HL-60 (cell line): ENCODE measurements at places on chromosomes 4 and X.

- DNase-seq = no peak
Observed at GRCh38 chr4:180189666-180190065, 2053.5 kb upstream of the TENM3 start.

DNA sequence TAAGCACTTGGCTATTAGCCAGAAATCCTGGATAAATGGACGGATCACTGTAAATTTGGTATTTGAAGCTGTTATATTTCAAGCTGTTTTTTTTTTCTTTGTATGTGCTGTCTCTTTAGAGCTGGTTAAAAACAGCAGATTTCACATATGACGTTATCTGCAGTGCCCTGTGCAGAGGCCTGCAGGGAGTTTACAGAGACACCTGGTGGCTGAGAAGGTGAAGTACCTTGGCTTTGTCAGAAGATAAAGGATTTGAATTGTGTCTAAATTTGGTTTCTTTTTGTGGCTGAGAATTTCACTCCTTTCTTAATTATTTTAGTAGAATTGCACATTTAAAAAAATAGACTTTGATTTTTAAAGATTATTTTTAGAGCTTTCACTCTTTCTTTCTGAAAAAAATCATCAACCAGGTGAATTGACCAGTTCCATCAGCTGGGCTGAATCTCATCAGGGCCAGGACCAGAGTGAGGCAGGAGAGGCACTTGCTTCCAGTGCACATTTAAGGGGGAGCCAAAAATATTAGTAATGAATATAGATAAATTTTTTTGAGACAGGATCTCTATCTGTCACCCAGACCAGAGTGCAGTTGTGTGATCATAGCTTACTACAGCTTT, 9.6 kb upstream of the CHRNA9 start:
- DNase-seq = peak; percentile 65

DNA sequence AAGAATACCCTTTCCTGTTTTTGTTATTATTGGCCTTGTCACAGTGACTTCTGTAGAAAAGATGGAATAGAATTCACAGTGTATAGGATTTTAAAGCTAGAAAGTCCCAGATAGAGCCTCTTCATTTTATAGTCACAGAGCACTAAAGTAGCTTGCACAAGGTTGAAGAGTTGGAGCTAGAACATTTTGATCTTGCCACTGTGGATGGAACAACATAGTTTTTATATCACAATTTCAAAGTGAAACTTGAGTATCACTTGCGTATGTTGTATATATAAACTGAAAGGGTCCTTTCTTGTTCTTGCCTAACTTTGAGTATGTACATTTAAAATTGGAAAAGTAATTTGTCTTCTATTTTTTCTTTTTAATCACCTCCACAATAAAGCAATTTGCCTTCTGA, 2.7 kb downstream of the USO1 start:
- DNase-seq = no peak

- no peak for DNase-seq
Observed at GRCh38 chrX:32397562-32398216, 813.7 kb downstream of the DMD start.

DNA sequence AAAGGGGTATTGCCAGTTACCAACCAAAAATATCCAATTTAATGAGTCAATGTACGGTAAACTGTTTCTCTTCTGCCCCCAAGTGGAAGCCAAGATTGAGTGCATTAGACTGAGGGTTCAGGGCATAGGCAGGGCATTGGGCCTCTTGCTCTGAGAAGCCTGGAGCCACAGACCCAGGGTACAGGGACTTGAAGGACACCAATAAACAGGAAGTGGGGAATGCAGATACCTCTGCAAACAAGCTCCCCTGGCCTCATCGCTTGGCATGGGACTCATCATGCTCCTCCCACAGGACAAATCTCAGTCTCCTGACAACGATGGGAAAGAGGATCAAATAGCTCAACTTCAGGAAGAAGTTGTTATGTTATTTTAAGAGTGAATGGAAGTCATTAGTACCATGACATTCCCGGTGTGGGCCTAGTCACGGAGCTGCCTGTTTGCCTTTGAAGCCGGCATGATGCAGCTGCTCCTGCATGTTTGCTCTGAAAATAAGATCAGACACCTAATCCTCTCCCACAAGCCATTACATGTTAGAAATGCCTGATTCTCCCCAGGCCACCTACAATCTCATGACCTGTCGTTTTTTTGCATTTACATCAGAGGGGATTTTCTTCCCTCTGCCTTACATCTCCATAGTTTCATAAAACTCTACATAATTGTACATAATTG, 224.2 kb downstream of the RCHY1 start:
- DNase-seq = no peak

DNA sequence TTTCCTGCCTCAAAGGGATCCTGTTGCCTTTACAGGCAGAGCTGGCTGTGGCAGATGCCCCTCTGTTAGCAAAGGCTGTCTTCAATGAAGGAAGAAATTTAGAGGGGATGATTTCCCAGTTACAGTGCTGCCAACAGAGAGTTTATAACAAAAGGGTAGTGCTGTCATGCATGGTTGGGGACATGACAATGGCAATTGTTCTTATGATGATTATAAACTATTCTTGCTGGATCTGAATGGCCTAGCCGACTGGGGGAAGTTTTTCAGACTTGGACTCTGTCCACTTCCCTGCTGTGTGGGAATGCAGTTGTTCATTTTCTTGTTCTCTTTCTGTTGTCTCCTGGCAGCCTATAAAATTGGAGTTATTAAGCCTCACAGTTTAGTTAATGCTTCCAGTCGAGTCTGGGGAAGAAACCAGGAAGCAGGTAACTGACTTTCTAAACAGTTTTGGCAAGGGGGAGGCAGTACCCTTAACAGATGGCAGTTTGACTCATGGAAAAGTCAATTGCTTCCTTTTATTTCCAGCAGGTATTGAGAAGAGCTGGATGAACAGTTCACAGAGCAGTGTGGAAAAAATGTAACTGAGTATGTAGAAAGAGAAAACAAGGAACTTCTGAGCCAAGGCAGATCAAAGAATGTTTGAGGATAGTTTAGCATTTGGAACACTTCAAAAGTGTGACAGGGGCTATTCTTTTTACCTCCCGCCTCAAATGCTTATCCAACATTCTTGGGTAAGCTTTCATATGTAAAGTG, 582.6 kb downstream of the RAPGEF2 start:
- DNase-seq = no peak

- no peak for DNase-seq
Observed at GRCh38 chr4:55444827-55445226, 49.1 kb downstream of the TMEM165 start.

DNA sequence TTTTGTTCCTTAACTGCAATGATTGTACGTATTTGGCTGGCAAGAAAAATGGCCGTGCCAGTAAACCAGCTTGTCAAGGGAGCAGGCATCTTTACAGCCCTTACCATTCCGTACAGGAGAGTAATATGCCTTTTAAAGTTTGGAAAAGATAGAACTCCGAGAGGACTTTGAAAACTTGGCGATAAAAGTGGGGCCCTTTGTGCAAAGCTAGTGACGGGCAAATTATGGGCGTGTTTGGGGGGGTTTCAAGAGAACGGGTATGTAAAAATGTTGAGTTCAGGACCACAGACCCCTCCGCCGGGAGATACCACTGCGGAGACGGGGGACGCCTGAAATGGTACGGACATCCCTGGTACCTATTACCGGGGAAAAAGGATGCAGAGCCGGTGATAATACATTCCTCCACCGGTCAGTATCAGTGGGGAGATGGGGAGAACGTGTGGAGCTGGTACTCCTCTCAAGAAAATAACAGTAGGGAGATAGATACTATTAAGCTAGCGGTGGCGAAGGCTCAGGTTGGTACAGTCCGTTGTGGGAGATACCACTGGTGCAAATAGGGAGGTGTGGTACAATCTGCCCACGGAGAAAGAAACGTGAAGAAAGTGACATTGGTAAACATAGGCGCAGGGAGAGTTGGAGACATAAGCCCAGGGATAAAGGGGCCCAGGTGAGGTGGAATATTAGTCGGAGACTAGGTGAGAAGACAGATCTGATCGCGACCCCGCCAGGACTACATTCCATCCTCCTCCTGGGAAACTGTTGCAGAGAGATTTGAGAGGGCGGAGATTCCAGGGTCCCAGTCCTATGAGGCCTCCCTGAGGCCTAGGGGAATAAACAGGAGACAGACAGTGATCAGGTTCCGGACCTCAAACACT, 14.5 kb downstream of the SPACA5 start:
- no peak for DNase-seq

- no peak for DNase-seq
Observed at GRCh38 chr4:155288999-155289398, 80.6 kb downstream of the NPY2R start.

GRCh38 chr4:159015841-159016240, 87.0 kb upstream of the RAPGEF2 start:
- no peak for DNase-seq

- DNase-seq = no peak
Observed at GRCh38 chr4:712916-713632, 7.4 kb downstream of the PCGF3 start.

DNA sequence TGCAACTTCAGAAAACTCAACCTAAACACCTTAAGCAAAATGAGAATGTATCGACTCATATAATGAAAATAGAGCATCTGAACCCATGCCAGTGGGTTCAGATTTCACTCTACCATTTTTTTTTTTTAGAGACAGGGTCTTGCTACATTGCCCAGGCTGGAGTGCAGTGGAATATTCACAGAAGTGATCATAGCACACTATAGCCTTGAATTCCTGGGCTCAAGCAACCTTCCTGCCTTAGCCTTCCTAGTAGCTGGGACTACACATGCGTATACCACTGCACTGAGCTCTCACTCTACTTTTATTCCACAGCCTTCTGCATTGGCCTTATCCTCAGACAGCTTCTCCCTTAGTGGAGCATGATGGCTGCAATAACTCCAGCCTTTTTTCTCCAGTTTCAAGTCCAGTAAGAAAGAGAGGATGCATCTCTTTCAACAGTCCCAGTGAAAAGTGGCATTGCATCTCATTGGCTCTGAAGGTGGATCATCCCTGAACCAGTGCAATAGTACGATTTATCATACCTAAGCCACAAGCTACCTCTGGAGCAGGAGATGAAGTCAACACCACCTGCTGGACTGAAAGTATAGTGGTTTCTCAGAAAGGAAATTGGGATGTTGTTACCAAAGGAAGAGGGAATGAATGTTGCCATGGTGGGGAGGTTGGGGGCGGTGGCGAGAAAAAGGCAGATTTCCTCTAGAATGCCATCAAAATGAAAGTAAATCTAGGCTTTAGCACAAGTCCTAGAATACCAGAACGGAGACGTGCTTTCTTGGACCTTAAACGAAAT, 2.0 kb upstream of the SOD3 start:
- no peak for DNase-seq

DNA sequence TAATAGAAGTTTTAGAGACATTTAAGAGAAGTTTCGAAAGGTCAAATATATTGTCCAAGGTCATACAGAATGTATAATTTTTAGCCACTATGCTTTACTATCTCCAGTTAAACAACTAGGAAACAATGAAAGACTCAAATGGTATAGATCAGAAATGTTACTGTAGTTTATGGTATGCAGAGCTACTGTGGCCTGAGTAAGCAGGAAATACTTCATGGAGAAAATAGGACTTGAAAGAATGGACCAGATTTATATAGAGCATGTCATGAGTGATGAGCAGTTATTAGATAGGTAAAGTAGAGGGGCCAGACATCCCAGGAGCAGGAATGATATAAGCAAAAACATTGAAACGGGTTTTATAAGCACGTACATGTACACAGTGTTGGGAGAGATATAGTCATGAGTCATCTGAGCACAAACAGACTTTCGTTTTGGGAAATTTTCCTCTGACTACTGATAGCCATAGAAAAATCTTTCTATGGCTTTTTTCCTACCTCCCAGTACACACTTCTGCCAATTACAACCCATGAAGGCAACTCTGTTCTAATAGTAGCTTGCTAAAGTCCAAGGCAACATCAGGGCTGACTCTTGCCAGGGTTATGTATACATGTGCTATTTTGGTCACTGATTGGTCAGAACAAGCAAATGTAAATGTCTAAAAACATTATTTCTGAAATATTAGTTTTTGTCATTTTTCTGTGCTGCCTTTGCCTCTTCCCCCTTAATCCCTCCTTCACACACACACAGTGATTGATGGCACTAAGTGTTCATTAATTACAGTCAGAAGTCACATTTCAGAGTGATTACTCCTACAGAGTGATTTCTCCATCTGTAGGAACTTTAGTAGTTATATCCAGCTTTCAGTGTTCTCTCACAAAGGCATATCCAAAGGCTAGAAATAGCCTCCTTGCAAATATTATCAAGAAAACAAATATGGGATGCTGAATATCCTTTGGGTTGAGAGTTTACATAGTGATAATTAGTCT, 198.7 kb downstream of the ENOX2 start:
- DNase-seq = no peak

GRCh38 chr4:10192331-10192730, 75.7 kb upstream of the WDR1 start:
- DNase-seq = no peak

DNA sequence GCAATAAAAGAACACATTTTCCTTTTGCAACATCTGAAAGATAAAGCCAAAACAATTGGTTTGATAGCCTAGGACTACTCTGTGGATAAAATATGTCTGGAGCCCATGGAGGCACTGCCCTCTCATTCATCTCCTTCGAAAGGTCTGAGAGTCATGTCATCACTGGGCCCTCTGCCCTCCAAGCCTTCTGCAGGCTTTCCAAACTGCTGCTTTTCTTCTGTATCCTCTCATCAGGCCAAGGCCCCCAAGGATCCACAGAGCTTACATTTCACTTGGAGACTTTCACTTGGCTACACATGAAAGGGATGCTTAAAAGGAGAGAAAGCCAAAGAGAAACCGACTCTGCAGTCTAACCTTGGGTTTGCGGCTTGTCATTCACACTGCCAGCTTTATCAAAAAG, 109.9 kb downstream of the SH3RF1 start:
- DNase-seq = no peak

- no peak for DNase-seq
Observed at GRCh38 chr4:150038335-150039076, 39.7 kb upstream of the DCLK2 start.

DNA sequence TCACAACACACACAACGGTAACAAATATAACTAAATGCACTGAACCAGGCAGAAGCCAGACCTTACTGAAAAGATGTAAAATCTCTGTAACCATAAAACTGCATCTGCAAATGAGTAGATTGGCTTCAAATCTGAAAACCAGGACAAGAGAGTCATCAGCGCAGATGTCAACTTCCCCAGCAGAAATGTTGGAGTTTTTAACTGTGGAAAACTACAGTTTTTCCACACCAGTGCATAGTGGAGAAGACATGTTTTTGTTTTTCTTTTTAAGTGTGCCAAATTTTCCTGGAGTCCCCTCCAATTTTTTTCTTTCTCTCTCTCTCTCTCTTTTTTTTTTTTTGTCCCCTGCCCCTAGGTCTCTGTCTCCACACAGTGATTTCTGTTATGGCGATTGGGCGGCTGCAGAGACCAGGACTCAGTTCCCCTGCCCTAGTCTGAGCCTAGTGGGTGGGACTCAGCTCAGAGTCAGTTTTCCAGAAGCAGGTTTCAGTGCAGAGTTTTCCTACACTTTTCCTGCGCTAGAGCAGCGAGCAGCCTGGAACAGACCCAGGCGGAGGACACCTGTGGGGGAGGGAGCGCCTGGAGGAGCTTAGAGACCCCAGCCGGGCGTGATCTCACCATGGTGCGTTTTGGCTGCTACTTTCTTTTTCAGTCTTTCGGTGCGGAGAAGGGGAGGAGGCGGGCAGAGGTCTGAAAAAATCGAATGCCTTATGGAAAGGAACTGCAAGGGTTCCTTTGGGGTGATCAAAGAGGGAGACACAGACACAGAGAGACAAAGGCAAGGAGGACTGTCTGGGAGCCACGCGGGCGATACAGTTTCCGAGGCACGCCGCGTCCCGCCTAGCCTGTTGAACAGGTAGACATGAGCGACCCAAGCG, at the start of gene GUCY1A1:
Gene GUCY1A1, plus strand, starts transcription at position 505 of the 878 bp plus-strand sequence. CDS start 30,020 bp downstream, outside the sequence.
- DNase-seq = no peak
